RCC 7860 (cell line): ENCODE measurements at places on chromosomes 5 and 9.

DNA sequence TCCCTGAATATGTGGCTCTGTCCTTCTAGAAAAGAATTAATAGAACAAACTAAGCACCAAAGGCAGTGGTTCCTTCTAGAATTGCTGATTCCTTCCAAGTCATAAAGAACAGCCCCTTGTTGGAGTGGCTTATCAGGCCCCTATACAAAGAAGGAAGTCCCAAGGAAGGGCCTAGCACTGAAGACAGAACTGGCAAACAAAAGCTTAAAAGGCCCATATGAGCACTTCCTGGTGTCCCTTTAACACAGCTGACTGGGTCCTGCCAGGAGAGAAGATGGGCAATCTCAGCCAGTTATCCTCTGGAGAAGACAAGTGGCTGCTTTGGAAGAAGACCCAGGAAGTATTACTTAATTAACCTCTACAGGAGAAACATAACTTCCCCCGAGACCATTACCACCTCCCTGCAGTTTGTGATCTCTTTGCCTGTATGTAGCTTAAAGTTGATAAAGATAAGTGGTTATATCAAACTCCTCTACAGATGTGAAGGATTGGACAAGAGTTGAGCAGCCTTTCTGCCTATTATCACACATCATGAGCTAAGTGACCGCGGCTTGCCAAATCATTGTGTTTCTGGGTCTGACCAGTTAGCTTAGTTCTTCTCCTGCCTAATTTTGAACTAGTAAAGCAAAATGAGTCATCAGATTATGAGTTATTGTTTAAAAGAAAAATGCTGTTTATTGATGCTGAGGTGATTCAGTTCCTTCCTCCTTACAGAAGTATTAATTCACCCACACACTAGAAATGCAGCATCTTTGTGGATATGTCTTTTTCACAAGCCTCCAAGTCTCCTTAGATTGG, 13.3 kb upstream of the STING1 start:
- no peak for DNase-seq

DNA sequence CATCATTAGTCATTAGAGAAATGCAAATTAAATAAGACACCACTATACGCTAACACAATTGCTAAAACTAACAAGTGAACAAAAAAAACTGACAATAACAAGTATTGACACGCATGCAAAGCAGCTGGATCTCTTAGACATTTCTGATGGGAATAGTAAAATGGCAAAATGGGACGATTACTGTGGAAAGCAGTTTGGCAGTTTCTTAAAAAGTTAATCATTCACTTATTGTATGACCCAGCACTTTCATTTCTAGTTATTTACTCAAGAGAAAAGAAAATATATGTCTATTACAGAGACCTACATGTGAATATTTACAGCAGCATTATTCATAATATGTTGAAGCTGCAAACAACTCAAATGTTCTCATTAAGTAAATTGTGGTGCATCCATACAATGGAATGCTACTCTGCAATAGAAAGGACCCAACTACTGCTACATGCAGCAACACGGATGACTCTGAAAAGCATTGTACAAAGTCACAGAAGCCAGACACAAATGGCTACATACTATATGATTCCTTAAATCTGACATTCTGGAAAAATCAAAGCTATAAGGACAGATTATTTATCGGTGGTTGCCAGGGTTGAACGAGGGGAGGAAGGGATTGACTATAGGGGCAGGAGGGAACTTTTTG, 96.8 kb upstream of the ITGA2 start:
- no peak for DNase-seq

GRCh38 chr5:111231119-111231518, 6.9 kb downstream of the CAMK4 start:
- no peak for DNase-seq

DNA sequence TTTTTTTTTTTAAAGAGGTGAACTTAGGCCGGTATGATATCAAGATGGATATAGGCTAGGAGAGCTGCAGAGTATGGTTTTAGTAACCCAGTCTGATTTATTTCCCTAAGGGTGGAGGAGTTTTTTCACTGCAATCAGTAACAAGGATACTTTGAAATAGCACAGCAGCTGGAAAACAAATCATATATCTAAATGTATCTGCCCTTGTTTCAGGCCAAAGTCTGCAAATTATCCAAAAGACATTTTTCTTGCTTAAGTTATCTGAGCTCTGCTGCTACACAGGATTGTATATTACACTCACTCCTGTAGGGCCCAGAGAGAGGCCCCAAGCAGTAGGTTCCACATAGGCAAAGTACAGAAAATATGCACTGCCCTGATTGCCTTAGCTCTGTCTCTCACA, 222.4 kb downstream of the NTRK2 start:
- no peak for DNase-seq

DNA sequence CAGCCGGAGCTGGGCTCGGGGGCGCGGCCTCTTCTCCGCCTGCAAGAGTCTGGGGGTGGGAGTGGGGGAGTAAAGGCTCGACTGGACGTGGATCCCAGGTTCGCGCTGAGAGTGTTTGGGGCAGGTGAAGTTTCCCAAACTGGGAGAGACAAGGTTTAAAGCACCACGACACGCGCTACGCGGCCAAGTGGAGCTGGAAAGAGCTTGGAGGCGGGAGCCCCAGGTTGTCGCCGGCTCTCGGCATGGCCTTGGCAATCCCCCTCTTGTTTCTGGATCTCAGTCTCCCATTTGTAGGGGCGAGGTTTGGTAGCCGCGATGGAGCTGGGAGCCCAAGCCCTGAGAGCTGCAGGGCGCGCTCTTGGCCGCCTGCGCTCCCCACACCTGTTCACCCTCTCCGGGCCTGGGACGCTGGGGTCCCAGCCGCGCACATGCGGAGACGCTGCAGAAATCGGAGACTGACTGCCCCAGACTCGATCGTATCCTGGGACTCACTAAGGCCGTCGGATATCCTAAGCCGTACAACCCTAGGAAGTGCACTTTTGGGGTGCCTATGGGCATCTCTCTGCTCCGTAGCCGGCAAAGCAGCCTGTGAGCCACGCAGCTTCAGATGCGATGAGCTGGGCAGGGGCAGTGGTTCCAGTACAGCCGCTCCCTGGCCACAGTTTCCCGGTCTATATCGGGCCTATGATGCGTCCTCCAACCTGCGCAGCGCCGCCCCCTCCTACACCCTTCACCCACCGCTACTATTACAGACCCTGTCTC, 937 bp downstream of the TMOD1 start:
- DNase-seq: no peak

GRCh38 chr5:151493665-151494064, 46.3 kb downstream of the SLC36A1 start:
- no peak for DNase-seq

DNA sequence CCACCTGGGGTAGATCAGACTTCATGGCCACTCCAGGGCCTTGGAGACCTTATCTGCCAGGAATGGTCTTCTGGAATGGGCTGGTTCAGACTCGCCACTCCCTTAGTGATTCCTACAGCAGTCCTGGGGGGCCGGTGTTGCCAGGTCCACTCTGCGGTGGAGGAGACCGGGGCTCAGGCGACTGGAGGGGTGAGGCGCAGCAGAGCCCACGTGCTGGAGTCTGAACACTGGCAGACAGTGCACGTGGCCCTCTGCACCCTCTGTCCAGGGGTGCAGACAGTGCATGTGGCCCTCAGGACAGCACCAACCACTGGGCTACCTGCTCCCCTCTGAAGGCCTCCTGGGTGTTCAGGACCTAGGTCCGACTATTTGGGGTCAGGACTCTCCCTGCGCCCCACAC, 94.8 kb upstream of the PHYKPL start:
- no peak for DNase-seq

DNA sequence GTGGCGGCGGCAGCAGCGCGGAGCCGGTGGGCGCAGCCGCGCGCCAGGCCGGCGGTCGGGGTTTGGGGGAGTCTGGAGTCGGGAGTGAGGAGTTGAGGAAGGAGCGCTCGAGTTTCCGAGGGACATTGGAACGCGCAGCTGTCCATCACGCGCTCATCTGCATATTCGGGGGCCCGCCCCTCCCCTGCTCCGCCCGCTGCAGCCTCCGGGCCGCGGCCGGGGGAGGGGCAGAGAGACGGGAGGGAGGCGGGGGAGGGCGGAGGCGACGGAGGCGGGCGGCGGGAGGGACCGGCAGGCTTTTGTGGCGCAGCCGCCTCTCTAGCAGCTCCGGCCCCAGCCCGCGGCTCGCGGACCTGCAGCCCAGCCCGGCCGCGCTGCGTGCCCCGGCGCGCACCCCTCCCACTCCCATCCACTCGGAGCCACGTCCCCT, at the start of gene IRX2:
Gene IRX2 (minus strand): TSS at position 86 of the 430 bp plus-strand sequence. CDS start 264 bp downstream, outside the sequence.
- DNase-seq: no peak

DNA sequence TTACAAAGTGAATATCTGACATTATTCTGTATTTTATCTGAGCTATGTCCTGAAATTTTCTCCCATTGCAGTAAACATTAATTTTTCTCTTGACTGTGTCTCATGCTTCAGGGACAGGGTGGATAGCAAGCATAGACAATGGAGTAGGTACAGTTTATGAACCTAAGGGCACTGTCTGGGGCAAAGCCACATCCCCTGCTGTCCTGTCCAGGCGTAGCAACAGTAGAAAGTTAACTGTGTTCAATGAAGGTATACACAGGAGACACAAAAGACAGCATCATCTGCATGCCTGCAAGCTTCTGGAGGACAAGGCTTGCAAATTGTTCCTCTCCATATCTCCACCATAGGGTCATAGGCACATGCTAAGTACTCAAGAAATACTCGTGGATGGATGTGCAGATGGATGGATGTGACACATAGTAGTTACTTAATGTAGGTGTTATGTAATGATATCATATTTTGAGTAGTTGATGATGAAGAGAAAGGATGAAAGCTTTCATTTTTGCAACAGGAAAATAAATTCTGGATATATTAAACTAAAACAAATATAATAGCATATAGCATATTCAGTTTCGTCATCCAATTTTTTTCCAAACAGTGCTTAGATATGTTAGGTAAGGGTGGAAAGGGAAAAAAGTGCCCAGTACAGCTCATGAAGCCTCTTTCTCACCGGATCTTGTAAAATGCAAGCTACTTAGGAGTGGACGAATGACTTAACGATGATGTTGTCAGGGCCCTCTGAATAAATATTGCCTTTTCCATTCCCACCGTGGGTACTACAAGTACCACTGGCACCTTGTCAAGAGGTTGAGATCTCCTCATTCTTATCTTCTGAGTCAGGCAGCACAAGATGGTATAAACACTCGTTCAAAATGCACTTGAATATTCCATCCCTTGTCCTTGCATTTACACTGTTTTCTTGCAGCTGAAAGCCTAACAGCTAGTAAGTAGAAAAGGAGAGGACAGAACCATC, 19.9 kb upstream of the ZSWIM6 start:
- DNase-seq: peak; percentile 81

DNA sequence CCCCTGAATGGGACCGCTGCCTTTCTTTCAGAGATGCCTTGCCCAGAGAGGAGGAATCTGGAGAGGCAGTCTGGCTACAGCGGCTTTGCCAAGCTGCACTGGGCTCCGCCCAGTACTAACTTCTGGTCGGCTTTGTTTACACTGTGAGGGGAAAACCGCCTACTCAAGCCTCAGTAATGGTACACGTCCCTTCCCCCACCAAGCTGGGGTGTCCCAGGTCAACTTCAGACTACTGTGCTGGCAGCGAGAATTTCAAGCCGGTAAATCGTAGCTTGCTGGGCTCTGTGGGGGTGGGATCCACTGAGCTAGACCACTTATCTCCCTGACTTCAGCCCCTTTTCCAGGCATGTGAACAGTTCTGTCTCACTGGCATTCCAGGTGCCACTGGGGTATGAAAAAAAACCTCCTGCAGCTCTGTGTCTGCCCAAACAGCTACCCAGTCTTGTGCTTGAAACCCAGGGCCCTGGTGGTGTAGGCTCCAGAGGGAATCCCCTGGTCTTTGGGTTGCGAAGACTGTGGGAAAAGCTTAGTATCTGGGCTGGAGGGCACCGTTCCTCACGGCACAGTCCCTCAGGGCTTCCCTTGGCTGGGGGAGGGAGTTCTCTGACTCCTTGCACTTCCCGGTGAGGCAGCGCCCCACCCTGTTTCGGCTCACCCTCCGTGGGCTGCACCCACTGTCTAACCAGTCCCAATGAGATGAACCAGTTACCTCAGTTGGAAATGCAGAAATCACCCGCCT, 171.2 kb downstream of the CWC27 start:
- no peak for DNase-seq

GRCh38 chr9:14846871-14847311, 63.3 kb downstream of the FREM1 start:
- DNase-seq: no peak

- DNase-seq: peak; percentile 75
Observed at GRCh38 chr5:169694091-169694625, 57.1 kb downstream of the DOCK2 start.

DNA sequence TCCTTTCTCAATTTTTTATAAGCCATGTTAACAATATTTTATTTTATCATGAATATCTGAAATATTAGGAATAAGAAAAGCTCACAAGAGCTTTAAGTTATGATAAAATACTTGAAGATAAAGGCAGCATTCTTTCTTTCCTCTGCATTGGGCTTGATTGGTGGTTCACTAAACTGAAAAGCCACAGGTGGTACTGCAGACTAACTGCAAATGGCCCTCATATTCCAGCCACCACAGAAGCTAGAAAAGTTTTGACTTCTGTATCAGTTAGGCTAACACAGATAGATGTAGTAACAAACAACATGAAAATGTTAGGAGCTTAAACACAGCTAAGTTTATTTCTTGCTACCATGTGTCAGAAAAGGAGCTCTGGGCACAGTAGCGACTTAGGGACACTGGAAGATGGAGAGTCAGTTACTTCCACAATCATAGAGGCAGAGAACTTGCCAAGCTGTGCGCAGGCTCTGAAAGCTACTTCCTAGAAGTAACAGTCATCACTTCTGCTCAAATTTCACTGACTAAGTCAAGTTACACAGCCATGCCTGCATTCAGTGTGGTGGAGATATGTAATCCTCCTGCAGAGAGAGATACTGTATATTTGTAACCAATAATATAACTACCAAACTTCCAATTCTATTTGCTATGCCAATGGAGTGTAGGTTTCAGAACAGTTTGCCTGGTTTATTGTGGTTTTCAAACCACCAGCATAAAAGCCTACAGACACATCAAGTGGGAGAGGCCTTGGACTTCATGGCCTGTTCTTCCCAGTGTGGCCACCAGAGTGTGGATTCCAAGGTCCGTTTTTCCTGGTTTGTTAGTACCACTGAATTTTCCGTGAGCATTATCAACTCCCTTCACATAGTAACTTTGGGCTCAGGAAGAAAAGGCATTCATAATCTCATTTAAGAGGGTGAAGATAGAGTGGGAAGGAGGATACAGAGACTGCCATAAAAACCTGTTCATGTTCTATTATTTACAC, 268.3 kb downstream of the PJA2 start:
- no peak for DNase-seq

GRCh38 chr9:112487799-112488340, 1.2 kb downstream of the KIAA1958 start:
- DNase-seq: no peak

DNA sequence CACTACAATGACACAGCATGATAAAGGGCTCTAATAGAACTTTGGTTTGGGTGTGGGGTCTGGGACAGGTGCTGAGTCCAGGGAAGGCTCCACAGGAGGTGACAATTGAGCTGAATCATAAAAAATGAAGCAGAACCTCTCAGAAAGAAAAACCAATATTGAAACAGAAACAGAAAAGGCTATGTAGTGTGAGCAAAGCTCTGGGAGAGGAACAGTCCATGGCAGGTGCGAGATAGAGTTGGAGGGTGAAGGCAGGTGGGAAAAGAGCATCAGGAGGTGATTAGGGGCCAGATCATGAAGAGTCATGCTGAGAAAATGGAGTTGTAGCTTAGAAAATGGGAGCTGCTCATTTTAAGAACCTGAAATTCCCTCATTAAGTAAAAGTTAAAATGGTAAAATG, 164.9 kb downstream of the KCTD16 start:
- no peak for DNase-seq

- no peak for DNase-seq
Observed at GRCh38 chr5:115549154-115549553, 4.6 kb upstream of the FEM1C start.

- DNase-seq: peak; percentile 59
Observed at GRCh38 chr9:22238809-22239684, 207.6 kb upstream of the DMRTA1 start.

GRCh38 chr5:181204113-181204825, 727 bp downstream of the TRIM7 start:
- no peak for DNase-seq
